ENCODE measurements at places on chromosomes 2 and 18.

- no peak for DNase-seq
These were observed 9.8 kb upstream of the MGAT5 start for GRCh38 chr2:134244086-134244485.

GRCh38 chr2:9327873-9328352 lies 95.4 kb downstream of the ITGB1BP1 start:
- no peak for DNase-seq

DNA sequence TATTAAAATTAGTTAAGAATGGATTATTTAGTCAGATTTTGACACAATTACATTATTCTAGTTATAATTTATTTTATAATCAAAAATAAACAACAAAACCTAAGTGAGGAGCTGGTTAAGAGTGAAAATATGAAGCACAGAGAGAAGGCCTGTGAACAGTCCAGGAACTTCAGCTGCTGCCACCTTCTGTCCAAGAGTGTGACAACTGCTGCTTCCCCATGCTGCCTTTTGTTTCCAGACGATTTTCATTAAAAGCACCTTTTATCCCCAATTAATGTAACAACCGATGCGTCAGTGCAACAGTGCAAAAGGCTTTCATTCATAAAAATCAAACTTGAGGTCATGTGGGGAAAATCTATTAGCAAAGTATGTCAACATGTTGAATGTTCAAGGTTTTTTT lies 363.6 kb downstream of the CTNNA2 start:
- DNase-seq: no peak

DNA sequence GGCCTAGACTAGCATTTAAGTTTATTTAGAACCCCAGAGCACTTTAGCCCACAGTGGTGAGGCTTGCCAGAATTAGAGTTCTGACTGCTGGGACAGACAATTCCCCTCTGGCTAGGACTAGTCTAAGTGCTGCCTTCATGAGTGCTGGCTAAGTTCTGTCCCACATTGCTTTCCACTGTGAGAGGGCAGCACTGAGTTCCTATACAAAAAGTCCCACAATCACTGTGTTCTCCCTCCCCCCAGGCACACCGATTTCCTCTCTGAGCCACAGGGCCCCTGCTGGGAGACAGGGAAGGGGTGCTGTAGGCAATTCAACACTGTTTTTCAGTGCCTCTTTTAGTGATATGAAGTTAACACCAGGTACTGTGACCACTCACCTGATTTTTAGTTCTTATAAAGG lies 310.9 kb downstream of the DLGAP1 start:
- no peak for DNase-seq

- DNase-seq: no peak
These were observed 559.5 kb downstream of the PIK3C3 start for GRCh38 chr18:42514512-42514911.

DNA sequence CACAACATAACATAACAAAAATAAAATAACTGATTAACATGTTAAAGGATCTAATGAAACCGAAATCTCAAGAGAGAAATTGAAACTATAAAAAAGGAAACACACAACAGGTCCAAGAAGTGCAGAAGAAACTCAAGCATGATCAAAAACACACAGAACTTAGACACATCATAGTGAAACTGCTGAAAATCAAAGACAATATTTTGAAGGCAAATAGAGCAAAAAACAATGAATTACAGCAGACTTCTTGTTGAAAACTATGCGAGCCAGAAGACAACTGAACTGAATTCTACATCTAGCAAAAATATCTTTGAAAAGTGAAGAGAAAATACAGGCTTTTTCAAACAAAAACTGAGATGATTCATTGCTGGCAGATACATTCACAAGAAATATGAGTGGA lies 61.3 kb downstream of the UGP2 start:
- DNase-seq: no peak

DNA sequence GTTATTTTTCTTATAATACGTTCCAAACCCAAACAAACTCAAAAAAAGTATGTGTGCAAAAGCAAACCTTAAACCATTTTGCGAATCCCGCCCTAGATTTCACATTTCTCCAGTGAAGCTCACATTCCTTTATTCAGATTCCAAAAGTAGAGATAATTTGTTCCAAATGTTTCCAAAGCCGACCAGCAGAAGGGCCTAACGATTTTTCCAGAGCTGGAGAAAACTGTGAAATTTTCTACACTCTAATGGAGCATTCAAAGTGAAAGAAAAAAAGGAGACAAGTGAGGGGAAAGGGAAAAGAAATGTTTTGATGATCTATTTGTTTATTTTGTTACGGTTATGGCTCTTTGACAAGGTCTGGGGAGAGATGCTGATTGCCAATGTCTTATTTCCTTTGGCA lies 286.5 kb upstream of the SLC14A2 start:
- no peak for DNase-seq

DNA sequence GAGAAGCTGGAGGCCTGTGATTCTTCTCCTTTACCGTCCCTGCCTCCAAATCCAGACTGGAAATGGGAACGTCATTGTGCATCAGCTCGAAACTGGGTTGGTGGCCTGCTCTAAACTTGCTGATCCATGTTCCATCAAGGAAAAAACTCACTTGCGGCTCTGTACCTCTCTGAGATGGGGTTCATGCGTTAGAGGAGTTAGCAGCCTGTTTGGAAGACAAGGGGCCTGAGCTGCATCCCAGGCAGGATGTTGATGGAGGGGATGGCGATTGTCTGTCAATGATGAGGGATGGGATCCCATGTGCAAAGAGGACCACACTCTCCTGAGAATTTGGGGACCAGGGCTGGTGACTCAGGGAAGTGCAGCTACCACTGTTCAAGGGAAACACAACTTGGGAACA lies 26.0 kb downstream of the TWIST2 start:
- DNase-seq: no peak

GRCh38 chr2:8447610-8448221 lies 234.1 kb upstream of the ID2 start:
- peak; percentile 73 for DNase-seq

GRCh38 chr18:62663731-62664336 lies 51.5 kb upstream of the PHLPP1 start:
- peak; percentile 48 for DNase-seq

All from LoVo (cell line).